ENCODE measurements at places on chromosomes 1 and 21.

- no peak for DNase-seq
These were observed 6.9 kb upstream of the NUAK2 start for GRCh38 chr1:205328476-205328875.

DNA sequence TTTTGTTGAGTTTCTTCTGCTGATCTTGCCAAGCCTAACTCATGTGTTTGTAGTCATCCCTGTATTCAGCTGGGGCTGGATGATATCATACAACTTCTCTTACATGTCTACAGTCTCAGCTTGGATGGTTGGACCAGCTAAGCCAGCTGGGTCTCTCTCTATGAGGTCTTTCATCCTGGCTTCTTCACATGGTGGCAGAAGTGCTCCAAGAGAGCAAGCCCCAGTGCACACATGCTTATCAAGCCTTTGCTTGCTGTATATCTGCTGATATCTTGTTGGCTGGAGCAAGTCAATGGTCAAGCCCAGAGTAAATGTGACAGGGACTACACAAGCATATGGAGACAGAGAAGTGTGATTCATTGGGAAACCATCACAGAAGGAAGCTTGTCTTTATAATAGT lies 29.2 kb upstream of the SLC44A5 start:
- no peak for DNase-seq

GRCh38 chr1:47794530-47794929 lies 202.7 kb downstream of the TRABD2B start:
- no peak for DNase-seq

DNA sequence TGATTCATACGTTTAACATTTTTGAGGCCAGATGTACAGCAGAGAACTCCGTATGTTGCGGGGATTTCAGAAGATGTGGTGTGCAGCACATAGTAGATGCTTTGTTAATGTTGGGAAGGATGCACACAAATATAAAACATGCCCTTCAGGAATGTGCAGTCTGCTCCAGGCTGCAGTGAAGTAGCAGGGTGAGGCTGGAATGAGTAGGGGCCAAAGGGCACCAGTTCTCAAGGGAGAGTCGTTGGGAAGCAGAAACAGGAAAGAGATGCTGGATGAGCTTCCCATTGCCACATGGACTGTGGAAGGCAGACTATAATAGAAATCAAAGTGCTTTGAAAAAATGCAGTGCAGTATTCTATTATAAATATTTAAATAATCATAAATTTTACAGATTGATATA lies 126.9 kb downstream of the NOS1AP start:
- no peak for DNase-seq

GRCh38 chr1:174028495-174028894 lies 6.3 kb upstream of the RC3H1 start:
- no peak for DNase-seq

All from SK-N-SH (cell line).